ENCODE measurements at places on chromosomes 16 and 17.

GRCh38 chr17:46790216-46790615 lies 28.3 kb downstream of the WNT3 start:
- no peak for DNase-seq

GRCh38 chr17:64232466-64233262 lies 30.4 kb downstream of the TEX2 start:
- no peak for DNase-seq

- no peak for DNase-seq
These were observed 19.0 kb upstream of the JPT2 start for GRCh38 chr16:1659031-1659430.

- DNase-seq, result peak; percentile 85
These were observed 17.0 kb downstream of the CAVIN1 start for GRCh38 chr17:42405963-42406495.

DNA sequence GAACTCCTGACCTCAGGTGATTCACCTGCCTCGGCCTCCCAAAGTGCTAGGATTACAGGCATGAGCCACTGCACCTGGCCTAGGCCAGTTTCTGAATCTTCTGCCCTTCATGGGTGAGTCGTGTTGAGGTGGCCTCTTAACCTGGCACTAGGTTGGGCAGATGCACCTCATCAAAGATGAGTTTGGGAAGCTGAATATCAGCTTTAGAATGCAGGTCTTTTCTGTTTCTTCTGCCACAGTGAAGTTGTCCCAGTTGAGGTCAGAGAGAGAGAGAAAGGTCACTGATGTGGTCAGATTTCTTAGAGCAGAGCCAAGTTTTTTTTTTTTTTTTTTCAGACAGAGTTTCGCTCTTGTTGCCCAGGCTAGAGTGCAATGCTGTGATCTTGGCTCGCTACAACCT lies 111.3 kb upstream of the WSCD1 start:
- DNase-seq, result no peak

DNA sequence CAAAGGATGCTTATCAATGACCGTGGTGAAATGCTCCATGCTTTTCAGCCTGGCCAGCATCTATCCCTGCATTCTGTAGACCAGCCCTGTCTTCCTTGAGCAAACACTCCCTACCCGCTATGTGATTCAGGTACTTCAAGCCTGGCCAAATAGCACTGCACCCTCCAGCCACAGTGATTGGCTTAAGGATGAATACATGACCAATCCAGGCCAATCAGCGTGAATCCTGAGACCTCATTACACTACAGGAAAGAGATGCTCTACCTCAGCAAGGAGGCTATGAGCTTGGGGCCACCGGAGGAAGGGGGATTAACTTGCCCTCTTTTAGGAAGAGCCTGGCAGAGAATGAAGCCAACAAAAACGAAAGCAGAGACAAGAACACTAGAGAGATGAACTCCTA lies 162.5 kb downstream of the ZNF423 start:
- no peak for DNase-seq

DNA sequence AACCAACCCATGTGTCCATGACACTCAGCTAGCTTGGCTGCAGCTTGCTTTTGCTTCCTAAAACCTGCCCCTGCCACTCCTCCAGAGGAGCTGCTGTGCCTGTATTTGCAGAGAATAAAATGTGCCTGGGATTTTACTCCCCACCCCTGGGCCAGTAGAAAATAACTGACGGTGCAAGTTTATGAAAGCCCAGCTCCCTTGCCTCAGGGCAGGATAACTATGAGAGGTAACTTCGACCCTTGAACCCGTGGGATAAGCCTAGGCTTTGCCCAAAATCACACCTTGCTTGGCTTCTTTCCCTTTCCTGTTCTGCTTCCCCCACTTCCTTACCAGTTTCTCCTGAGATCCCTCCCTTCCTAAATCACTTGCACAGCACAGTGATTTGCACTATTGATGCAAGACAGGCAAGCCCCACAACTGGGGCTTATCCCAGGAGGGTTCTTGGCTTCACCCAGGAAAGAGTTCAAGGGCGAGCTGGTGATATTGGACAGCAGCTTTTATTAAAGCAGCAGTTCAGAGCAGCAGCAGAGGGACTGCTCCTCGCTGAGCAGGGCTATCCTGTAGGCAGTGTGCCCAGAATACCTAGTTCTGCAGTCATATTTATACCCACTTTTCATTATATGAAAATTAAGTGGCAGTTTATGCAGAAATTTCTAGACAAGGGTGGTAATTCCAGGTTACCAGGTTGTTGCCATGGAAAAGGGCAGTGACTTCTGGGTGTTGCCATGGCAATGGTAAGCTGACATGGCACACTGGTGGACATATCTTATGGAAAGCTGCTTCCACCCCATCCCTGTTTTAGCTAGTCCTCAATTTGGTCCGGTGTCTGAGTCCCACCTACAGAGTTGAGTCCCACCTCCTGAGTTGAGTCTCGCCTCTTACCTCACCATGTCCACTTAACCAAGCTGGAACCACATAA lies 6.3 kb upstream of the ERCC4 start:
- no peak for DNase-seq

DNA sequence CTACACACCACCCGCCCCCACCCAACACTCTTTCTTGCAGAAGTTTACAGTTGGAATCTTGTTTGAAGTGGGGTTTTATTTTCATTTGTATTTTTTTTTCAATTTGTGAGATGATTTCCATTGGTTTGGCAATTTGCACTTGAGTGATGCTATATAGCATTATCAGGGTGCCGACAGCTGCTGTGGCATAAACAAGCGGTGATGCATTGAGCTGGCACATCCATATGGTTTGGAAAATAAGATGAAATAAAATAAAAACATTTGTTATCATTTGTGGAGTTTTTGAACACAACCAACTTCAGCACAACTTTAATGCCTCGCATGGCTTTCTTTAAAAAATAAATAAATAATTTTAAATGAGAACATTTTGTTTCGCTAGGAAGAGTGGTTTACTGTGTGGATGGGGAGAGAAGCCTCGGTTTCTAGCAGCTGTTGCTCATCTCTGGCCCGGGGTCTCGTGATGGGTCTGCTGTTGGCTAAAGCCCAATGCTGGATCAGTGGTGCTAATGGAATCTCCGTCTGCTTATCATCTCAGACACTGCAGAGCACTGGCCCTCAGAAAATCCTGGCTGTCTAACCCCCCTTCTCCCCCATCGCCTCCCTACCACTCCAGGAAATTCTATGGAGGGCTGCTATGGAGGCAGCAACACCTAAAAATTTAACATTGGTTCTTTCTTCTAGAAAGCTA lies 192.3 kb upstream of the MAF start:
- no peak for DNase-seq

- DNase-seq, result no peak
These were observed 37.4 kb downstream of the PSME3IP1 start for GRCh38 chr16:57148481-57148880.

DNA sequence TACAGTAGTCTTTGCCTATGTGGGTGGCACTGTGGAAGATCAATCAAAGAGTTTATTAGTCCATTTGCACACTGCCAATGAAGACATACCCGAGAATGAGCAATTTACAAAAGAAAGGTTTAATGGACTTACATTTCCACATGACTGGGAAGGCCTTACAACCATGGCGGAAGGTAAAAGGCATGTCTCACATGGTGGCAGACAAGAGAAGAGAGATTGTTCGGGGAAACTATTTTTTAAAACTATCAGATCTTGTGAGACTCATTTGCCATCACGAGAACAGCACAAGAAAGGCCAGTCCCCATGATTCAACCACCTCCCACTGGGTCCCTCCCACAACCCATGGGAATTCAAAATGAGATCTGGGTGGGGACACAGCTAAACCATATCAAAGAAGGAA lies 432.1 kb downstream of the ZFHX3 start:
- no peak for DNase-seq

DNA sequence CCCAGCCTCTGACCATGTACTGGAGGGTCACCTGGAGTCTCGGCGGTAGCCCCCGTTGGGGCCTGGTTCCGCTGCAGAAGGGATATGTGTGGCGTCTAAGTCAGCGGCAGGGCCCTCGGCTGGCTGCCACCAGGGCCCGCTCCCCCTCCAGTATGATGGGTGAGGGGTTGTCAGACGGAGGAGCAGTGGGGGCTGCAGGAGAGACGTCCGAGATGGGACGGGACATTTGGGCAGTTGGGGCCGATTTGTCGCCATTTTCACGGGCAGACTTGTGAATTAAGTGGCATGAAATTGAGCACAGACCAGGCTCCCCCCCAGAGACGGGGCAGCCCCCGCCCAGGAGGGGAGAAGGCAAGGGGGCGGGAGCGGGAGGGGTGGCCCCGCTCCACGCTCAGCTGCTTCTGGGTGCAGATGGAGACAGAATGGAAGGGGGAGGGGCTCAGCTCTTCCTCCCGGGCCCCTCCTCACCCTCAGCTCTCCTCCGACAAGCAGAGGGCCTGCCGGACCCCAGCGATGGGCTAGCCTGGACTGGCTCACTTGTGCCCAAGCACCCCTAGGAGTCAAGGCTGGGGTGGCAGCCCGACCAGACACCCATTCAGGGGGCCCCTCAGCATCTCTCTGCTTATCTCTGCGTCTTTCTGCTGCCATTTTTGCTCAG lies 52.7 kb upstream of the LHX1 start:
- DNase-seq, result no peak

DNA sequence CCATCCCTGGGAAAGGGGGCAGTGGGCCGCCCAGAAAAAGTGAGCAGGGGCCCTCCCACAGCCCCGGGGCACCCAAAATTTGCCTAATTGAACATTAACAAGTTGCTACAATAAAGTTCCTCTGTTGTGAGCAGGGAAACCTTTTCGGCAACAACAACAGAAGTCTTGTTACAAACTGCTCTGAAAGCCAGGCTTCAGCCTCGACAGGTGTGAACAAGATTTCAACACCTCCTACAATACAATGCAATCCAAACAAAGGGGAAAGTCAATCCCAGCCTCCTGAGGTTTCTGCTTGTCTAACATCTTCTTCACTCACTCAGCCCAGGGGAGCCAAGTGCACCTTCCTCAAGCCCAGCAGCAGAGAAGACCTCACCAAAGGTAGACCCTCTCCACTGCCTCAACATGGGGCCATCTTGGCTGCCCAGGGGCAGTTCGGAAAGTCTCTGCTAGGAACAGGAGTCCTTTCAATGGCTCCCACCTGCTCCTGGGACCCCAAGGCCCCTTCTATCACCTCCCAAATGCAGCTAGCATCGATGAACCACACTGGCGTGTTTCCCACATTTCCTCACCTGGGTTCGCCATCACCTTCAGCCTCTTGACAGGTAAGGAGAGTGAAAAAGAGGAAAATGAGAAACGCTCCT lies 19.1 kb downstream of the ZFHX3 start:
- DNase-seq, result no peak

DNA sequence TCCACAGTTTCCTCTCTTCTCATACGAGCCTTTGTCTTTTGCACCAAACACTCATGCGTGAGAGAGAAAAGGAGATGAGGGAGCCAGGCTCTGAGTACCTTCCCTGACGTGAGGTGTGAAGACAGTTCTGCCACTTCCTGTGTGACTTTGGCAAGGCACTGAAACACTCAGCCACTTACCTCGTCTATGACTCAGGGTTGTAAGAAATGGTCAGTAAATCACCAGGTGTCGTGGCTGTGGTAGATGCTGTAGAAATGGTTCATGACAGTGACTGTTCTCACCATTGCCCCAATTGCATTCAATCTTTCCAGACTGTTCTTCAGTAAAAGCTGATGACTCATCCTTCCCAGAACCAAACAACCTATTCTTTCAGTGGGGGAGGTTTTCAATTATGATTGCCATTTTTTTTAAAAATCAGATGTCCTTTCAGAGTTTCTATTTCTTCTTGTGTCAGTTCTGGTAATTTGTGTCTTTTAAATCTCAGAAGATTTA lies 49.2 kb upstream of the CBFA2T3 start:
- DNase-seq, result peak; percentile 55

- DNase-seq, result no peak
These were observed 426.0 kb upstream of the CDH11 start for GRCh38 chr16:65547772-65548446.

- no peak for DNase-seq
These were observed 13.0 kb upstream of the SCIMP start for GRCh38 chr17:5247621-5248020.

DNA sequence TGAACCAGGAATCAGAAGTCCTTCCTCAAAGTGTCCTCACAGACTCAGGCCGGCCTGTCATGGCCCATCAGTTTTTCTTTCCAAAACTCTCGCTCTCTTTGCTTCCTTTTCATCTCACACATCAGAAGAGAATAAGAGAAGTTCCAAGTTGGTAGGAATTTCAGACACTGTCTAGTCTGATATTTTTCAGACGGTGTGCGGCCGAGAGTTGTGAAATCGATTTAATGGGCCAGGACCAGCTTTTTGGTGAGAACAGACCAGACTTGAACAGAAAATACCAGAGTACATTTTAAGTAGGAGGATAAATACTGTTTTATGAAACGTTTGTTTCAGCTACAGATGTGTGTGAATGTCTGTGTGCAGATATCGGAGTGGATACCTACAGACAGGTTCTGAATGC lies 24.8 kb upstream of the RCVRN start:
- DNase-seq, result no peak

DNA sequence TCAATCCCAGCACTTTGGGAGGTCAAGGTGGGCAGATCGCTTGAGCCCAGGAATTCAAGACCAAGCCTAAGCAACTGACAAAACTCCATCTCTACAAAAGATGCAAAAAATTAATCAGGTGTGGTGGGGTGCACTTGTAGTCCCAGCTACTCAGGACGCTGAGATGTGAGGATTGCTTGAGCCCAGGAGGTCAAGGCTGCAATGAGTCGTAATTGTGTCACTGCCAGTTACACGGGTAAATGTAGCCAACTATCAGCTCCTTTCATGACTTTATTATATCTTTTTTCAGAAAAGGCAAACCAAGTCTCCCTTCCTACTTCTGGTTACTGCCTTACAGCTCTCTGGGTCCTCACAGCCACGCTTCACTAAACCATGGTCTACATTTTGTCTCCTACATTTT lies 4.0 kb downstream of the SDF2 start:
- DNase-seq, result no peak

DNA sequence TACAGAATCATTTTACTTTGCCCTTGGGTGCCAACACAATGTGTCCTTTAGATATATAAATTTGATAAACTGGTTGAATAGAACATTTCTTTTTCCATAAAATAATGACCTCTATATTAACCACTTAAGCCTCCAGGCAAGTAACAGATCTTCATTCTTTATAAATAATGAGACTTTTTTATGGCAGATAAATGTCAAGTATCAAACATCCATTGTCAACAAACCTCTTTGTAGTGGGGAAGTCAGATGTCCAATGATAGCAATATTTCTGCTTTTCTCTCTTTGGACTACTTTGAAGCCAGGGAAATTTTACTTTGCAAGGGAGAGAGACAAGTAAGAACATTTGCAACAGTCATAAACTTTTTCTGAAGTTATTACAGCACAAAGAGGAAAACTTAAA lies 841.2 kb downstream of the CDH8 start:
- no peak for DNase-seq

DNA sequence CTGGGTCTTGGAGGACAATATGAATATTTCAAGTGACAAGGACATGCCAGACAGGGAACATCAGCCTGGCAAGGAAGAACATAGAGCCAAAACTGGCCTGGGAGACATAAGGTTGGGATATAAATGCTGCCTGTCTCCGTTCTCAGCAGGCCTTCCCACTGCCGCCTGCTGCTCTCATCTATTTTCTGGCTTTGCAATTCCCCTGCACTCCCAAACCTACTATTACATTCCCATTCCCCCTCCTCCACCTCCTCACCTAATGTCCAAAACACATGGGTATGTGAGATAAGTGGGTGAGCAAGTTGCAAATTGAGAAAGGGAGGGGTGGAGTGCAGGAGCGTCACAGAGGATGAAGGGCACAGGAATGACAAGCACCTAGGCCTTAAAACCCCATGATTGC lies 244.3 kb upstream of the CDH8 start:
- no peak for DNase-seq
